ENCODE measurements at places on chromosomes 2 and 18. TPM values are rescaled to one million over a fixed set of nuclear protein-coding genes. Genes with fewer than 3 reads are reported as not detected.

GRCh38 chr2:85188852-85189251, 55.7 kb downstream of the TCF7L1 start:
- no peak for DNase-seq

Gene SKOR2
- polyA plus RNA-seq = not detected

- DNase-seq = no peak
Measured at GRCh38 chr18:23230686-23231085, 95.4 kb downstream of the CABLES1 start.

GRCh38 chr2:119282996-119283511, 59.4 kb downstream of the STEAP3 start:
- DNase-seq = no peak

Gene CAPN14
- polyA plus RNA-seq = not detected

DNA sequence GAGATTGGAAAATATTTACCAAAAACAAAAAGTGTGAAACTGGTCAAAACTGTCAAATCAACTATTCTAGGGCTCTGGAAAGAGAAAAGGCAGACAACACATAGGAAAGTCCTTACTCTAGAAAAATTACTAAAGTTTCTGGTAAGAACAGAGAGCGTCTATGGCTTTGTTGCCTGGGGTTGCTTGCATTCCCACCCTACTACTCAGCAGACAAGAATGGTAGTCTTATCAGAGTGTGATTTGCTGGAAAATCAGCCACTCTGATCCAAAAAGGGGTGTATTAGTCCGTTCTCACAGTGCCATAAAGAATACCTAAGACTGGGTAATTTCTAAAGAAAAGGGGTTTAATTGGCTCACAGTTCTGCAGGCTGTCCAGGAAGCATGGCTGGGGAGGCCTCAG, 50.3 kb upstream of the CDH20 start:
- no peak for DNase-seq

- DNase-seq = no peak
Measured at GRCh38 chr2:37829202-37829601, 95.9 kb upstream of the RMDN2 start.

GRCh38 chr18:25736516-25736915, 353.9 kb downstream of the SS18 start:
- no peak for DNase-seq

Gene REG3G
- polyA plus RNA-seq = not detected

GRCh38 chr18:69128978-69129377, 271.7 kb upstream of the DOK6 start:
- DNase-seq = no peak

DNA sequence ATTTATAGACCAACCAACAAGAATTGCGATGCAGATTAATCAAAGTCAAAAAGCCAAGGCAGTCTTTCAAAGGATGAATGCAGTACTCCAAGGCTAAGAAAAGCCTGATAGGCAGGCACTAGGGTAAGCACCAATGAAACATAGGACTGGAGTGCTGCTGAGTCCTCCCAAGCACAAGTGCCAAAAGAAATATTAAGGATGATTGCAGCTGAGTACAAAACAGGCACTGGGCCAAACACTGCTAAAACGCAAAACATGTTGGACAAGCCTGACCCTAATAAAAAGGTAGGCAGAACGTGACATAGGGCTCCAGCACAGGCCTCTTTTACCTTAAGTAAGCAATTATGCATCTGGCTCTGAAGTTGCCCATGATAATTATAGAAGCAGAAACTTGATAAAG, 160.1 kb upstream of the LRP1B start:
- no peak for DNase-seq

Gene DOK6
- polyA plus RNA-seq = not detected

GRCh38 chr2:70443726-70444125, 109.9 kb downstream of the TGFA start:
- DNase-seq = no peak

Gene ARMC9
- polyA plus RNA-seq = 0.11 TPM

Gene GDF7
- 0.12 TPM for polyA plus RNA-seq

DNA sequence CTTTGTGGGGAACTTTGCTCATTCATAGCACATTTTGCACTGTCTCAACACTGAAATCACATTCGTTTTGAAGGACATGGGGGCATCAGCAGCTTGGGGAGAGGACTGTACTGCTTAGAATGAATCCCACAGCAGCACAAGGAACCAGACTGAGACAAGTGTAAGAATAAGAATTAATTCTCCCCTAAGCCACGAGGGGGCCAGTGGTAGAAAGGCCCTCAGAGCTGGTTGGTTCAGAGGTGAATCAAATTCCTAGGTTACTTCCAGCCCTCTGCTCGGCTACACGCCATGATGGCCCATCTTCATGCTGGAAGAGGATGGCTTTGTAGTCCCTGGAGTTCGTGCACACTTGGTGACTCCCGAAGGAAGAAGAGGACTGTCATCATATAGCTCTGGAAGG, 12.0 kb upstream of the MC5R start:
- no peak for DNase-seq

Gene SULT1C4
- polyA plus RNA-seq = not detected

DNA sequence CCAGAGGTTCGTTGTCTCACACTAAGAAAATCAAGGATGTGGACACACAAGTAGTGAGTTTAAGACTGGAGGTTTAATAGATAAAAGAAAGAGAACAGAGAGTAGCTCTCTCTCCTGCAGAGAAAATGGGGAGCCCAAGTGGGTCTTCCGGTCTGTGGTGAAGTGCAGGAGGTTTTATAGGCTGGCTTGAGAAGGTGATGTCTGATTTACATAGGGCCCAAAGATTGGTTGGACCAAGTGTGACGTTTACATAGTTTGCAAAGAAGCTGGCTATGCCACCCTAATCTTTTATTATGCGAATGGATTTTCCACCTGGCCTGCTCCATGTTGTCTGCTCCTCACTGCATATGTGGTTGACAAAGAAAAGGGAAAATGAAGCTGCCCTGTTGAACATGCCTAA, 430.4 kb upstream of the TRIB2 start:
- no peak for DNase-seq
